ENCODE measurements at places on chromosomes 6 and 20.

GRCh38 chr6:11233673-11234573, 1.5 kb upstream of the NEDD9 start:
- no peak for DNase-seq

GRCh38 chr6:122791310-122791679, 2.2 kb downstream of the SMPDL3A start:
- DNase-seq: no peak

GRCh38 chr6:159169193-159169555, at the start of gene FNDC1:
Gene FNDC1, plus strand, starts transcription at chr6:159169400. Its CDS starts 197 bp downstream, at chr6:159169597.
- no peak for DNase-seq

DNA sequence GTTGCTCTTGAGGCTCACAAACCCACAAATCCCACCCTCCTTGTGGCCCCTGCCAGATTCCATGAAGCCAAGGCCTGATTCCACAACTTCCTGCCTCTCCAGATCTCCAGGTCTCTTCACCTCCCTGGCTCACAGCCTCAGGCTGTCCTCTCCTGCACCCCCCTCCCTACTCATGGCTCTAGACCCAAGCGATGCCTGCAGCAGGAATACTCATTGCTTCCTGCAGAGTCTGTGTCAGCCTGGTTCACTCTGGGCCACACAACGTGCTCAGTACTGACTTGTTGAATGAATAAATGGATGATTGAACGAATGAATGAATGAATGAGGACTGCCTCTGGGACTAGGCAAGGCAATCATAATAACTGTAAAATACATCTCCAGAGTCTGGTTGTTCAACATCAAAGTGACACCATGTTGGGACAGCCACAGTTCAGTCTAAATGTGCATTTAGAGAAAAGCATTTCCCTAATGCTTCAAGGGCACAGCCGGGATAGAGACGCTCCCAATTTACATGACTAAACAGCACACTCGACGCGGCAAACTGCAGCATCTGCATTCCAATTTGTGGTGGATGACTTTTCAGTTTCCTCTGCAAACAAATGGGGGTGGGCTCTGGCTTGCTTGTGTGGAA, 139.9 kb downstream of the GRM4 start:
- no peak for DNase-seq

GRCh38 chr6:30940361-30940986, at the start of gene MUCL3:
Gene MUCL3, plus strand, starts transcription at chr6:30940973. Its CDS starts 27 bp downstream, at chr6:30941000.
- DNase-seq: no peak

DNA sequence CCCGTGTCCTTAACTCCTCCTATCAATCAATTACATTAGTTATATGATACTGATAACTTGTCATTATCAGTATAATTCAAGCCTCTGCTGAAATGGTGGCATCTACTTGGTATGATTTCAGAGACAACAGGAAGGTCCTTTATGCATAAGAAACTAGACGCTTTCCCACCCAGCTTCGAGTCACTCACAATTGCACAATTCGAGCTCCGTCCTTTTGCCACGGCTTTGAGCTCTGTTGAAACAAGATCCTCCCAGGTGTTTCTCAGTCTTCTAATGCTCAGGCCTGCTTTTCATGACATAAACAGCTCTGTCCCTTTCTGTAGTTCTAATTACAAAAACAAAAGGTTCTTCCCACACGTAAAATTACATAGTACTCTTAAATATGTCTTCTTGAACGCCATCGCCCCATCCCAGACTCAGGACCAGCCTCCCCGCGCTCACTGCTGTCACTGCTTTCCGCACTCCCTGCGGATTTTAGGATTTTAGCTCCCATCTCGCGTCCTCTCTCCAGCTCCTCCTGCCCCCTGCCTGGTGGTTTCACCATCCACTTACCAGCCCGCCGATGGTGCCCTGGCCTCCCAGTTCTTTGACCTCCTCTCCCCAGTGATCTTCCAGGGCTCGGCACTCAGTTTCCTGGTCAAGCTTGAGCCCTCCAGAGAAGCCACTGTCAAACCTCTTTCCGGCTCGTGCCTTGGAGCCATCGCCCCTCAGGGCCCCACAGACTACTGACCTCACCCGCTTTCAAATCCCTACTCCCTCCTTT, 23.2 kb upstream of the PNPLA1 start:
- no peak for DNase-seq

DNA sequence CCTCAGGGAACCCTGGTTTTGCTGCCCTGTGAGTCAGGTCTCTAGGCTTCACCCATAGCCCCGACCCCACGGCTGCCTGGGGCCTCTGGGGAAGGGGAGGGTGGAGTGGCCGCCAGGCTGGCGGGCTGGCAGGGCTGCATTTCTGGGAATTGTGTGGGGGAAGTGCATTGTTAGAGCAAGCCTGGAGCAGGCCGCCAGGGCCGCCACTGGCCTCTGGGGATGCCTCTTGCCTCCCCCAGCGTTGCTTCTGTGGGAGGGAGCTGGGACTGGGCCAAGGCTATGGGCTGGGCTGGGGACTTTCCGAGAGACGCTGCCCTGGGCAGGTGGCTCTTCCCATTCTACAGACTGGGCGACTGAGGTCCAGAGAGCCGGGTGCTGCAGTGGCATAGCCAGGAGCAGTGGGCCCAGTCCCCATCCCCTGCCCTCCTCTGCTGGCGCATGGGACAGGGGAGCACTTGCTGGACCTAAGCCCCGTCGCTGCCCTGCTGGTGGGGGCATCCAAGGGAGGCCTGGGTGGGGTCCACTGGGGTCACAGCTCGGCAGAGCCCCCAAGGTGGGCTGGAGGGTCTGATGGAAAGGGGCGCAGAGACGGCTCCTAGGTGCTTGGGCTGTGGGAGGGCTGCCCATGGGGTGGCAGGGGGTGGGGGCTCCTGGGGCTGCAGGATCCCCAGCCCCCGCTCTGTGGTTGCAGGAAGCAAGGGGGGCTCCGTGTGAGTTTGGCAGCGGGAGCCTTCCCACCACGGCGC, 6.6 kb upstream of the SOX18 start:
- DNase-seq: no peak

- DNase-seq: no peak
Measured at GRCh38 chr6:6317825-6318733, 2.4 kb downstream of the F13A1 start.

GRCh38 chr6:33794910-33795623, 6.1 kb upstream of the LEMD2 start:
- no peak for DNase-seq

DNA sequence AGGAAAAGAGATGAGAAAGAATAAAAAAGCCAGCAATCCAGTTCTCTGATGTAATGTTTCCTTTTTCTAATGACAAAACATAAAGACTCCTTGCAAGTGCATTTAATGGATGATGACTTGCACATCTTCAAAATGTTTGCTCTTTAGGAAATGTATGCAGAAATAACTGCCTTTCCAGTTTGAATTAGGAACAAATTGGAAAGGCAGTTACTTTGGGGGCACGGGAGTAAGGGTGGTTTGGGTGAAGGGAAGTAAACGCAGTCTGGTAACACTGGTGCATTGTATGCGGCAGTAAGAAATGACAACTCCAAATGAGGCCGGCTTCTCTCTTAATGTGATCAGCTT, 57.6 kb upstream of the REV3L start:
- no peak for DNase-seq

- no peak for DNase-seq
Measured at GRCh38 chr6:130931683-130932082, 104.5 kb downstream of the SMLR1 start.

GRCh38 chr6:170262489-170263088, 28.3 kb downstream of the DLL1 start:
- DNase-seq: no peak

GRCh38 chr6:54900666-54901065, 54.1 kb downstream of the FAM83B start:
- DNase-seq: no peak

GRCh38 chr6:169943241-169944060, 192.0 kb downstream of the ERMARD start:
- DNase-seq: no peak

DNA sequence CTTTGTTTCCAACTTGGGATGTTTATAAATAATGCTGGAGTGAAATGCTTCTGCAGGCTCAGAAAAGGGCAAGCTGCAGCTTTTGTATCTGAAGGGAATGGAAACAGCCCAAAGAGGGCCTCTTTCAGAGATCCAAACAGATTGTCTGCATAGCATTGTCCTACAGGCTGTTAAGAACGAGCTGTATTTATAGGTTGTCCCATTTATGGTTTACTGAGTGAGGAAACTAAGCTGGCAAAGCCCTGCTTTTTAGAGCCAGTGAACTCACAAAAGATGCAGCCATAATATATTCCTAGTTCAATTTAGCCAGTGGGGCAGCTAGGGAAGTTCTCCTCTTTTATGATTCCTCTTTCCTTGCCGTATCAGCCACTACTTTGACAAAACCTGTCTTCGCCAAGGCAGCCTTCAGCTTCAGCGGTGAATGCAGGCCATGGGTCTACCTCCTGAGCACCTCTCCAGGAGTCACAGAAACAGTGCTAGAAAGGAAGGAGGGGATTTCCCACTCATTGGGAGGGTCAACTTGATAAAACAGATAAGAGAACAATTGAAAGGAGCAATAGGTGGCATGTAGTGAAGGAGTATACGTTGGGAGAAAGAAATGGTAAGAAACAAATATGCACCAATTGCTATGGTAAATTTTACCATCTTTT, 15.0 kb downstream of the KIAA0319 start:
- no peak for DNase-seq

DNA sequence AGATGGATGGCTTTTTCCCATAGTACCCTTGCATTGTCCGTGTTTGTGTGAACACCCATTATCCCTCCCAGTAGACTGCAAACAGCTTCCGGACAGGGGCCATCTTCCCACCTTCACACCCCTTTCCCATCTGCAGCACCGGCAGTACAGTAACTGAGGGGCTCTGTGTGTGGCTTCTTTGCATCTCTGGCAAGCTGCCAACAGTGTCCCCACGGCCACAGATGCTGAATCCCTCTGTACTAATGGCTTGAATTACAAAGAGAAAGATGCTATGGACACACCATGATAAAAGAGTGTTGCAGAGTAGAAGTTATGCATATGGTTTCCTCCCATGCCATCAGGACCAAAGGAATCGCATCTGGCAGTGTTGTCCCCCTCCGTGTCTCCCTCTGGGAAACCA, 101.1 kb upstream of the CDYL start:
- DNase-seq: no peak

DNA sequence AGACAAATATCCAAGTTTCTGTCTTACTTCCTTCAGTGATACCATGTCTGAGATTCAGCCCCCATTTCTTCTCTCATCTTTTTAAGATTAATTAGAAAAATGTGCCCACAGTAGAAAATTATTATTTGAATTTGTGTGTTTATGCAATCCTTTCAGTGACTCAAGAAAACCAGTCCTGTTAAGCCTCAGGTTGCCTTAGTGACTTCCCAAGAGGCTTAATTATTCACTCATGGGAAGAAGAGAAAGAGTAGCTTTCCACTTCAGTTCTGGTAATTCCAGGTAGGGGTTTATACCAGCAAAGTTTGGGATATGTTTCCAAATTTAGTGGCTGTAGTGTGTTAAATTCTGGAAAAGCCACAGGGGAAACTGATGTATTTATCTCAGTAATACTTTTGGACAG, 149.1 kb downstream of the RIMS1 start:
- DNase-seq: no peak

GRCh38 chr20:3350422-3350821, 57.0 kb downstream of the DNAAF9 start:
- no peak for DNase-seq

DNA sequence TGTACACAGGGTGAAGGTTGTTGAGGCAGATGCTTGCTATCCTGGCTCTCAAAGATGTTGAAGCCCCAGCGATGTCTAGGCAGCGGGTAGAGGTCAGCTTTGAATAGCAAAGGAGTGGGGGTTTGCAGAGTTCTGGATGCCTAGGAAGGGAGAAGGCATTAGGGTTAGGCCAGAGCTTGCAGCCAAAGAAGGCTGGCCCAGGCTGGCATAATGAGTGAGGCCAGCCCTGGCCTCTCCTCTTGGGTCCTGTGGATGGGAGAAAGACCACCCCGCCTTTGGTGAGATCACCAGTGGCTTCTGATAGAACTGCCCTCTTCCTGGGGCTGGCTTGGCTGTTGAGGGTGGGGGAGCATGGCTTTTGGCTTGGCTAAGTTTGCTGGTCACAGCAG, 406 bp upstream of the WFDC5 start:
- no peak for DNase-seq

GRCh38 chr20:47588158-47588557, 86.5 kb downstream of the NCOA3 start:
- DNase-seq: no peak

- no peak for DNase-seq
Measured at GRCh38 chr20:31605902-31606803, 1.1 kb downstream of the ID1 start.

- no peak for DNase-seq
Measured at GRCh38 chr6:13044390-13044789, 283.9 kb downstream of the TBC1D7 start.

DNA sequence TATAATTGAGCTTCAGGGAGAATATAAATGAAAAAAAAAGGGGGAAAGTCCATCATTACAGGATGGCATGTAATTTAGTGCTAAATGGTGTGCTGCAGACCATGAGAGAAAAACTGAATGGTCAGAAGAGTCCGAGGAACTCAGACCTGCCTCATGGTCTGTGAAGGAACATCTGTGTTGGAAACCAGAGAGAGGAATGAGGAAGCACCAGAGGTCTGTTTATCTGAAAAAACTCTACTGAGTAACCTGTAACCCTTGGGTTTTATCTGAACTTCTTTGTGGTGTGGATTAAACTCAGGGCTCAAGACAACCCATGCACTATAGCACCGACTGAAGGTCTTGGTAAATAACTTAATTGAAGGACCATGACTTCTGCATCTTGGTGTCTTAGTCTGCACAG, 108.1 kb downstream of the RNF144B start:
- no peak for DNase-seq

- no peak for DNase-seq
Measured at GRCh38 chr6:15585760-15586214, 77.0 kb downstream of the DTNBP1 start.

DNA sequence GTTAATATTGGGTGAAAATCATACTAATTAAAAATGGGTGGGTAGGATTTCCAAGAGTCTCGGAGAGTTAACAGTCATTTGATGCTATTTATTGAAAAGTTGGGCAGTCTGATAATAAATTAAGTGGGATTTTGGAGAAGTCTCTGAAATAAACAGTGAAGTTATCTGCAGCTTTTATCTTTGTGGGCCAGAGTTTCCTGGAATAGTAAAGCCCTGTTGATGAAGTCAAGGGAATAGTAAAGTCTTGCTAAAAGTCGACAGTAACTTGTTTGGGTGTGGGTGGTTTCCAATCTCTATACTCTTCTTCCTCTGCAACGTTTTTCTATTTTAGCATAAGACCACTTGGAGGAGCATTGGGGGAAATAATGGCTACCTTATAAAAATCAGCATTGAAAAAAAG, 493.6 kb downstream of the EPM2A start:
- DNase-seq: no peak

- DNase-seq: no peak
Measured at GRCh38 chr6:38436726-38437465, 202.8 kb downstream of the BTBD9 start.

GRCh38 chr6:54578261-54578660, 268.3 kb upstream of the FAM83B start:
- DNase-seq: no peak
